ENCODE measurements at places on chromosomes 6 and 20.

- no peak for DNase-seq
Measured at GRCh38 chr6:91566467-91566866, 979.6 kb upstream of the MAP3K7 start.

DNA sequence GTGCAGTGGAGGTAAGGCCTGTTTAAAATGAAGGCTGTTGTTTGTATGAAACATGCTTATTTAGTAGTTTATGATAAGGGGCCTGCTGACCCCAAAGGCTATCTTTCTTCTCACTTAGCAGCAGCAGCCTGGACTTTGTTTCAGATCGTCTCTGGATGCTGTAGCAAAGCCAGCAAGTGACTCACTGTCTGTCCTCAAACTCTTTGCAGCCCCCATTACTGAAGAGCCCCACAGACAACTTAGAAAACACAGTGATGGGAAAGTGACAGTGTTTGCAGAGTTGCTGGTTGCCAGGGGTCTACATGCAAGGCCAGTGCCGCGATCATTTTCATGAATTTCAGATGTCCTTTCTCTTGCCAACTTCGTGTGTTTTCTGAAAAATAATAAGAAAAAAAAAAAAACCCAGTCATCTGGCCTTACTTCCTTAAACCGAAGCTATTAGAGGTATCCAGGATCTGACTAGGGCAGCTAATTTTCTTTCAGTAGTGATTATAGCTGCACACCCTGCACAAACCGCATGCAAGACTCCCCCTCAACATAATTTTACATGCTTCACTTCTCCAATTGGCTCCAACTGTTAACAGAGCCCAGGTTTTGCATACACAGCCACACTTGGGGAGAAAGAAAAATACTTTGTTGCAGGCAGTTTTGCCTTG, 11.6 kb upstream of the F13A1 start:
- DNase-seq = no peak

DNA sequence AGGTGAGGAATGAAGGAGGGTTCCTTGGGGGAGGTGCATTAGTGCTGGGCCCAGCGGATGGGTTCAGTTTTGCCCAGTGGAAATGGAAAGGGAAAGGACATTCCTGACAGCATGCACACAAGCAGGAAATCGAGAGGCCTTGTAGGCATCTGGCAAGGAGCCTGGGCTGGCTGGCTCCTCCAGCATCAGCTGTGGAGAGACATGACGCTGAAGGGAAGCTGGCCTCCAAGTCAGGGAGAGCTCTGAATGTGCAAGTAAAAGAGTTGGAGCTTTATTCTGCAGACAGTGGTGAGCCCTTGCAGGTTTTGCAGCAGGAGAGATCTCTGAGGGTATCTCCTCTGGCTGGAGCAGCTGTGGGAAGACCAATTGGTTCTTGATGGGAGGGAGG, 154.3 kb downstream of the MRPL14 start:
- DNase-seq = no peak

- DNase-seq = no peak
Measured at GRCh38 chr20:1890469-1891262, 4.5 kb upstream of the SIRPA start.

- DNase-seq = no peak
Measured at GRCh38 chr6:44253307-44254101, 3.8 kb downstream of the SLC35B2 start.

DNA sequence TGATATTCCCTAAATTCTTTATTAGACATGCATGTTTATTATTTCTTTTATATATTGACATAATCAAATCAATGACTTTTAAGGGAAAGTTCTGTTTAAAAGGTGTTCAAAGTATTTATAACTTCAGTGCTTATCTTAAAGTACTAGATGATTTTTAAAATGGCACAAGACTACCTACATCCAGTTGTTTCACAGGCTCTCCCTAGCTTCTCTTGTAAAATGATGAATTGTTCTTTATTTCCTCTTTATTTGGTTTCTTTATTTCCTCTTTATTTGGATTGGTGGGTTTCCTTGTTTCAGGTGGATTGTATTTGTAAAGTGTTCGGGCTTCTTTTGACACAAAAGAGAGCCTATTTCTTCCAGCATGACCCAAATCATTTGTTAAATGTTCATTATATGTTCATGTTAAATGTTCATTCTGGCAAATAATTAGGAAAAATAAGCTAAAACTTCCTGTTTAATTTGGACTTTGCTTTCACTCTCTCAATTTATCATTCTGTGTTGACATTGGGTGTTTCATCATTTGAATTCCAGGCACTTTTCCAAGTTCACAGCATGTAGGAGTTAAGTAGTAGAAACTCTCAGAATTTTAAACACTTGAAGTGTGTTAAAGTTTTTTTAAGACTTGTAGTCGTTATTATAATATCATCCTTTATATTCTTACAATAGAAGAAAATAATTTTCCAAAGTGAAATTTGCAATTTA, 24.6 kb downstream of the MLIP start:
- DNase-seq = no peak
